Putamen (tissue), 1 donor: ENCODE measurements at places on chromosomes 4 and X.

DNA sequence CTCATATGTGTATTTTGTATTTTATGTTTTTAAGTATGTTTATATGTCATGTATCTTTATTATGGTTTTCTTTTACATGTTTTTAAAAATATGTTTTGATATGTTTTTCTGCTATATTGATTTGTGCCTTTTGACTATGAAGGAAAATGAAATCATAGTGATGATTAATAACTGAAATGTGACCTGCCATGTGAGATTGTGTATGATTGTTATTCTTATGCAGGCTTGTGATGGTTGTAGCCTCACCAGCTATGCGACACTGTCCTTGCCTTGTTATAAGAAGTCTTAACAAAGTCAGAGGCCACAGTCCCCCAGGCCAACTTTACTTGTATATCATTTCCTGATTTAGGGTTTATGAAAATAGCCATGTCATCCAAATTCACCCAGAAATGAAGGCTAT lies 83.2 kb downstream of the TMEM131L start:
- no peak for DNase-seq

- DNase-seq, result no peak
Observed at GRCh38 chrX:123504630-123505270, 228.1 kb downstream of the THOC2 start.

GRCh38 chr4:183257808-183258207 lies 62.3 kb downstream of the CLDN22 start:
- DNase-seq, result no peak

DNA sequence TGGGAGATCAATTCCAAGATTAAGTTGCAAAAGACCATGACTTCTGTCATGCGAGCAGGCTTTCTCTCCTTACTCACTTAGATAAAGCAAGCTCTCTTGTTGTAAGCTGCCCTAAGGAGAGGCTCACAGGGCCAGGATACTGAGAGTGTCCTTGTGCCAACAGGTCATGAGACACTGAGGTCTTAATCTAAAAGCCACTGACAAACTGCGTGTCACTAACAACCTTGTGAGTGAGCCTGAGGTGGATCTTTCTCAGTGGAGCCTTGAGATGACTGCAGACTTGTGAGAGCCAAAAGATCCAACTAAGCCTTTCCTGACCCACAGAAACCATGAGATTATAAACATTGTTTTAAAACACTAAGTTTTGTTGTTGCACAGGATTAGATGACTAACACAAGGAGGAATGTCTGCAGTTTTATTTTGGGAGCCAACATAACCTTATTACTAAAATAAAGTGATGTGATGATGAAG lies 170.5 kb downstream of the SLC39A8 start:
- DNase-seq, result no peak

DNA sequence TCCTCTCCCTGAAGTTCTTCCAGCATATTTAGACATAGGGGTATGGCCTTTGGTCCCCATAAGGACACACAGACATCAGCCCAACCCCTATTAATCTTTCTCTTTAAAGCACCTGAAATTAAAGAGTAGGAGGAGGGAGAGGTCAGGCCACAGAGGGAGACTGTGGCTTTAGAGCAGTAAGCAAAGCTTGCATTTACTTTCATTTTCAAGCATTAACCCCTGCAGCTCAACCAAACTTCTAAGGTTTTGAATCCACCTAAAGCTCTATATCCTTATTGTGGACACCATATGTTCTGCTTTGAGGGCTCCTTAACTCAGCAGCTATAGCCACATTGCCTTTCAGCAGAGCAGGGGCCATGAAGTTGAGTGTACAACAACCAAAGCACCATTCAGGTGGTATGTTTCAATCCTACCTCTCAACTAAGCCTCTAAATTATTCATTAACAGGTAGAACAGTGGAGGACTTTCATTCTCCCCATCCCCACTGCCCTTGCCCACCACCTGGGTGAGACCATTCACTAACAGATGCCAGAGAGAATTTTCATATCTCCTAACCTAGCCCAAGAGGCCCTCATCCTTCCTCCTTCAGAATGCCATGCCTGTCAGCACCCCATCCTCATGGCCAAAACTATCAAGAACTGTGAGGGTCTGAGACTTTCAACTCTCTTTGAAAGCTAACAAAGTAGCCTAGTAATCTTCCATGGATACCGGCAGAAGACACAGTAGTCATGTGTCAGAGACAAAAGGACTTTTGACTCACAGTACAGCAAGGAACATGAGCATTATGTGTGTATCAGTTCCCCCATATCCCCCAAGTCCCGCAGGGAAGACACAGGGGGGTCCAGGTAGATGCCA lies 20.8 kb downstream of the LIN54 start:
- no peak for DNase-seq

DNA sequence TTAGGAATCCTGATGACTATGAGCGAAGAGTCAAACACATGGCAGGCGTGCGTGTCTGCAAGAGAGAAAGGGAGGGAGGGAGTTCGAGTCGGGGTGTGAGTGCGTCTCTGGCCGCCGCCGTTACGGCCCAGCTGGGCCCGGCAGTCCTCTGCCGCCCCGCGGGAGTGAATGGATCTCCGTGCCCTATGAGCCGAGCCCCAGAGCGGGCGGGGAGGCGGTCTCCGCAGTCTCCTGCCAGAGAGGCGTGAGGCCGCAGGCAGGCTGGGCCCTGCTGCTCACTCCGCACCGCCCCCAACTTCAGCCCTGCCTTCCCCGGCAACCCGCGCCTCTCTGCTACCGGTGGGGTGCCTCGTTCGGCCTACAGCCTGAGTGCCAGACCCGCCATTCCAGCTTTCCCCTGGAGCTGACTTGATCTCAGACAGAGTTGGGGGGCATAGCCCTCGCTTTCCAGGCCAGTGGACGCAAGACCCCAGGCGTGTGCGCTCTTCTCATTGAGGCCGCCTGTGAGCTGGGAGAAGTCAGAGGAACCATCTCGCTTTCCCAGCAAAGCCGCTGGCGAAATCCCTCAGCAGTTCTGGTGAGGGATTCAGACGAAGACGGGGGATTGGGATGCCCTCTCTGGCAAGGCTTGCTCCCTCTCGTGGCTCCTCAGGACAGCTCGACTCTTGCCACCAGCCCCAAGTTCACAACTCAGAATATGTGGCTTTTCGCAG lies 1.4 kb downstream of the SLC16A2 start:
- peak; percentile 50 for DNase-seq

- no peak for DNase-seq
Observed at GRCh38 chr4:6250984-6251295, 18.7 kb upstream of the WFS1 start.

- DNase-seq, result no peak
Observed at GRCh38 chr4:53186714-53187358, 179.0 kb downstream of the SCFD2 start.

DNA sequence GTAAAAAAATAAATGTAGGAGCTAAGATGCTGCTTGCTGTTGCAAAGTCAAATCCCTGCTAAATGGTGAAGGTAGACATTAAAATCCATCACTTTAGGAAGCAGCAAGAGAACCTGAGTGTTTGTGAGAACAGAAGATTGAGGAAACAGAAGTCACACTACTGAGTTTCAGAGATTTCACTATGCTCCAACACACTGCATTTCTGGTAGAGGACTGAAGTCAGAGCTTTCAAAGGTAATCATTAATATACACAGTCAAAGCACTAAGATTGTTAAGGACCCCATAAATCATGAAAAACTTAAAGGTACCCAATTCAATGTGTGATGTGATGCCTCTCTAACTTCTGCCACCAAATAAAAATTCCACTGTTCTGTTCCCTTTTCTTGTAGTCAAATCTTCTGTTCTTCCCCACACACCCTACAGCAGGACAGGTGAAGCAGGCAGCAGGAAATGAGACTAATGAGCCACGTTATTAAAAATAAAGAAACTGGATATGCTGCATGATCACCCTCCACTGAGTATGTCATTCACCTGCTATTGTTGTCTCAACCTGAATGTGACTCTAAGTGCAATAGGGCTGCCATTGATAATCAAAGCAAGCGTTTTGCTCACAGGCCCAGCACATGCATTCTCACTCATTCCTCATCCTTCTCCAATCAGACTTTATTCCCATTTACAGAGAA lies 28.9 kb upstream of the APELA start:
- DNase-seq, result no peak

DNA sequence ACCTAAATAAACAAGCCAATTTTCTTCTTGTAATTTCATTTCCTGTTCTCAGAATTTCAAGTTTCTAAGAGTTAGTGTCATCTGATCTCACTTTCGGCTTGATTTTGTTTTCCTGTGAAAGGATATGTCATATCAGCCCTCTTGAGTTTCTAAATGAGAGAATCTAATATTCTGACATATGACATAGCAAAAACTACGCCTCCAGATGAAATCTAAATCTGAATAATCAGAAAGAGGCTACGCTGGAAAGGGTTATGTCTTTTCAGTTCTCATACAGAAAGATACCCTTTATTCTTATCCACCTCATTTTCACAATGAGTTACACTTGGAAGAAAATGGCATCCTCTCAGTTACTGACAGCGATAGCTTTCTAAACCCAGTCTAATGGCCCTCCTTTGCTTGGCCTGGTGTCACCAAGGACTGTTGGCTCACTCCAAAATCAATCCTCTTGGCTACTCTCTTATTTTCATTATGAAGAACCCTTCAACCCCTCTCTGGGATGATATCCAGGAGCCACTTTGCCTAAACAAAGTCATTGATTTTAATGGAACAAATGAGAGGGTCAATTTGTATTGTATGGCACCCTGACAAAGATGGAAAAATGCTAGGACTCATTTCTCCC lies 65.6 kb downstream of the ASB9 start:
- DNase-seq, result no peak

DNA sequence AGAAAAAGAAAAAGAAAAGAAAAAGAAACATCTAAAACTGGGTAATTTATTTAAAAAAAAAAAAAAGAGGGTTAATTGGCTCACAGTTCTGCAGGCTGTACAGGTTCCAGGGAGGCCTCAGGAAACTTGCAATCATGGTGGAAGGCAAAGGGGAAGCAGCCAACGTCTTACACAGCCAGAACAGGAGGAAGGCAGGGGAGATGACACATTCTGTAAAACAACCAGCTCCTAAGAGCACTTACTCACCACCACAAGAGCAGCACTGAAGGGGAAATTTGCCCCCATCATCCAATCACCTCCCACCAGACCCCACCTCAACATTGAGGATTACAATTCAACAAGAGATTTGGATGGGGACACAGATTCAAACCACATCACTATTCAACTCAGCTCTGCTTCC lies 36.8 kb upstream of the TMEM184C start:
- no peak for DNase-seq

- DNase-seq, result peak; percentile 73
Observed at GRCh38 chr4:169340834-169341233, 70.1 kb upstream of the SH3RF1 start.

- DNase-seq, result no peak
Observed at GRCh38 chrX:78024349-78025059, 55.1 kb upstream of the PGAM4 start.

GRCh38 chr4:138239491-138239890 lies 2.7 kb downstream of the SLC7A11 start:
- DNase-seq, result no peak

GRCh38 chr4:163536091-163536490 lies 41.6 kb downstream of the TMA16 start:
- DNase-seq, result no peak

DNA sequence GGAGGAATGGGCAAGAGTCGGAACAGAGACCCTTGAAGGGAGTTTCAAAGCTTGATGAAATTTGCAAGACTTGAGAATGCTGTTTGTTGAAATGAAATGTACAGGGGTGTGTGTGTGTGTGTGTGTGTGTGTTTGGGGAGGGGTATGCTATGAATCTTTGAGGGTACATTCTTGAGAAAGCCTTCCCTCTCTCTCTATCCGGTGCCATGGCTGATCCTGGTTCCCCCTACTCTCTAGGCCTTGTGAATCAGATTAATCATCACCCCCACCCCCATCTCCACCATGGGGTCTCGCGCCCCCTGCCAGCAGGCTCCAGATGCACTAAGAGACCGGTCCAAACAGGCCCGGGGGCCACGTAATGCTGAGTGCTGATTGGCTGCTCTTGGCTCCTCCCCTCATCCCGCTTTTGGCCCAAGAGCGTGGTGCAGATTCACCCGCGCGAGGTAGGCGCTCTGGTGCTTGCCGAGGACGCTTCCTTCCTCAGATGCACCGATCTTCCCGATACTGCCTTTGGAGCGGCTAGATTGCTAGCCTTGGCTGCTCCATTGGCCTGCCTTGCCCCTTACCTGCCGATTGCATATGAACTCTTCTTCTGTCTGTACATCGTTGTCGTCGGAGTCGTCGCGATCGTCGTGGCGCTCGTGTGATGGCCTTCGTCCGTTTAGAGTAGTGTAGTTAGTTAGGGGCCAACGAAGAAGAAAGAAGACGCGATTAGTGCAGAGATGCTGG lies at the start of gene HTR2C:
Gene HTR2C, plus strand, starts transcription at position 441 of the 729 bp plus-strand sequence. CDS start 142,851 bp downstream, outside the sequence.
- no peak for DNase-seq

DNA sequence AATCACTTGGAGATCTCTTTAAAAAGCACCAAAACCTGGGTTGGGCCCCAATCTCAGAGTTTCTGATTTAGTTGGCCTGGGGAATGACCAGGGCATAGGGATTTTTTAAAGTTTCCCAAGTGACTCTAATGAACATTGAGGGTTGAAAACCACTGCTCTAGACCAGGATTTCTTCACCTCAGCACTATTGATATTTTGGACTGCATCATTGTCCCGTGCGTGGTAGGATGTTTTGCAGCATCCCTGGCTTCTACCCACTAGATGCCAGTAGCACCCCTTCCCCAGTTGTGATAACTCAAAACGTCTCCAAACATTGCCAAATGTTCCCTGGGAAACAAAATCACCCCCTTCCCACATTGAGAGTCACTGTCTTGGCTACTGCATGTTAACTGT lies 61.8 kb downstream of the ATXN3L start:
- no peak for DNase-seq

DNA sequence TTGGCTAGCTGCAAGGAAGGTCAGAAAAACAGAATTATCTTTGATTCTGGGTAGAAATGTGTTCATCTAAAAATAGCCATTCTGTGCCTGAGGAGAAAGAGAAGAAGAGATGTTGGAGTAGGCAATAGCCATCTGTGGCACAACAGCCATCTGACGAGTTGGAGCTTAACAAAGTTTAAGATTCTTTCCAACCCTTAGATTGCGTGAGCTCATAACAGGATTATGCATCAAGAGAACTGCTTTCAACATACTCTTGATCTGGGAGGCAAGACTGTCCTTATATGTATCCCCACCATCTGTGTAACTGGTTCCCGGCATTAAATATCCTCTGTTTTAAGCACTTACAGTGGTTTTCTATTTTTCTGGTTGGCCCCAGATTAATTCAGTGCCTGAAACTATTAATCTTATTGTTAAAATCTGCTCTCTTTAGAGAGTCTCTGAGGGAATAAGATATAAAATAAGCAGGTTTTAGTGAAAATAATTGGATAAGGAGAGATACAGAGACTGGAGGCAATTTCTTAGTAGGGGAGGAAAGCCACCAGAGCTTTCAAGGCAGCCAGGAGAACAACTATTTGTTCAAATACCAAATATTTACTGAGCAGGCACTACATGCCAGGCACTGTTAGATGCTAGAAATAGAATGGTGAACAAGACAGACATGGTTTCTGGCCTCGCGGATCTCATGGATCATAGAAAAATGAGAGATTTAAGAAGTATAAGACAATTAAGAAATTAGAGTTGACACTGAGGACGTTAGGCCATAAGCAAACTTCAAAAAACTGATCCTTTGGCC lies 398.0 kb downstream of the SMARCA1 start:
- DNase-seq, result no peak

DNA sequence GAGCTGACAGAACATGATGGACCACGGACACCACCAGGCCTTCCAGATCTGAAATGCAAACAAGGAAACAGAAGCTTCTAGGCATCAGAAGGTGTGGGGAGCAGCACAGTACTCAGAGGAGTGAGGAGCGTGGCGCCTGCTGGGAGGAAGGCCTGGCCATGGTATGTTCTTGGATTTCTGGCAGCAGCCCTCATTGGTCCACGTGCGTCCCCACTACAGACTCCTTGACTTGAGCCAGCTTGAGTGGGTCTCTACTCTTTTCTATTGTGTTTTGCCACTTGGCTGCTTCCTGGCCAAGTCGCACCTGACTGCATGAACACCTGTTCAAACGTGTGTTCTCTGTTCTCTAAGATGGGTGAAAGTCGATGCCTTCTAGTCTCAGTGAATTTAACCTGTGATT lies 18.0 kb downstream of the ZNF275 start:
- DNase-seq, result no peak
